ENCODE measurements at places on chromosomes 1 and 21.

GRCh38 chr1:7617826-7618225 lies 153.3 kb upstream of the VAMP3 start:
- DNase-seq = no peak

DNA sequence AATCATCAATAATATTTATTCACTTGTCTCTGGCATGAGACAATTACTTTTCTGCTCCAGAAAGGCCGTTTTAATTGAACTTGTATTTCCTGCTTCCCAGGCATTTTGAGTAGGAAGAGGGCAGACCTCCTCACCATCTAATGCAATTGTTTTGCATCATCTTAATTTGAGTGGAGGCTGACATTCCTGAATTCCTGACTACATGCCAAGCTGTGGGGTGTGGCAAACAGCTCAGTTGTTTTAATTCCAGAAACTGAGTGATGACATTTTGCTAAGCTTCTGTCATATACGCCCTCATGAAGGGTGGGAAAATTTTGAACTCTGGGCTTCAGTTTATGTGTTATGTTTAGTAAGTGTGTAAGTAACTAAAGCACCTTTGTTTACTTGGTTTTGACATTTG lies 125.4 kb upstream of the USP25 start:
- no peak for DNase-seq

GRCh38 chr1:31414980-31415370 lies 2.0 kb downstream of the SERINC2 start:
- DNase-seq = no peak

GRCh38 chr1:55359611-55360010 lies 144.4 kb upstream of the USP24 start:
- DNase-seq = no peak

DNA sequence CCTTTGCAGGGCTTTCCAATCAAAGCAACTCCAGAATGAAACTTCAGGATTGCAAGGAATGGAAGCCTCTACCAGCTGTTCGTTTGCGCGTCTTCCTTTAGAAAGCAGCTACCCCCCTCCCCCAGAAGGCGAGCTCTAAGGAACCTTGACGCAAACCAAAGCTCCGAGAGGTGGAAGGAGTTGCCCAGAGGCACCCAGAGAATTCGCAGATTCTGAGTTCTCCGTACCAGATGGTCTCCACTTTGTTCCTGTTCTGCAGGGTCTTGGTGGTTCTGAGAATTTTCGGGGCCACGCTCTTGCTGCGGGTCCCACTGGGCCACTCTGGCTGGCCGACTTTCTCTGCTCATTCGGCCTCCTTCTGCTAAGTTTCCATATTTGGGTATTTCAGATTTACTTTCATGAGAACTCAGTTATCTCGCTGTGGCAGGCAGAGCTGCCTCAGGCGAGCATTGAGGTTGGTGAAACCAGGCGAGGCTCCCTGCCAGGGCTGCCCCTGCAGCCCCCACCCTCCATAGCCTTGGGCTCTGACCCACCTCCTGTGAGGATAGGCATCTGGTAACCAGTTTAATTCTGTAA lies 801 bp downstream of the TRAF5 start:
- DNase-seq = peak; percentile 40

DNA sequence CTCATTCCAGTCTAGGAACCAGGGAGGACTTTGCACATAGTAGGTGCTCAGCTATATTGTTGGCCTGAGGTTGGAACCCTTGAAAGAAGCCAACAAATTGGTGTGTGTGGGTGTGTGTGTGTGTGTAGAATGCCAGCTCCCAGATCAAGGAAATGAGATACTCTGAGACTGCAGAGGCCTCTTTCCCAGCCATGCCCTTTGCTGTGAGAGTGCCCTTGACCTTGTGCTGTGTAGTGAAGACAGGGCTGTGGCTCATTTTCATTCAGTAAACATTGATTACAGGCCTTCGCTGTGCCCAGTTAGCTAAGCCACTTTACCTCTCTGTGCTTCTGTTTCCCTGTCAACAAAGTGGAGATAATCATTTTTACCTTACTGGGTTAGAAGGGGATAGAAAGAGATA lies 3.2 kb downstream of the CYP4B1 start:
- no peak for DNase-seq

GRCh38 chr1:178928976-178929375 lies 58.1 kb upstream of the ANGPTL1 start:
- DNase-seq = no peak

GRCh38 chr1:59012378-59012777 lies 228.5 kb upstream of the JUN start:
- no peak for DNase-seq

DNA sequence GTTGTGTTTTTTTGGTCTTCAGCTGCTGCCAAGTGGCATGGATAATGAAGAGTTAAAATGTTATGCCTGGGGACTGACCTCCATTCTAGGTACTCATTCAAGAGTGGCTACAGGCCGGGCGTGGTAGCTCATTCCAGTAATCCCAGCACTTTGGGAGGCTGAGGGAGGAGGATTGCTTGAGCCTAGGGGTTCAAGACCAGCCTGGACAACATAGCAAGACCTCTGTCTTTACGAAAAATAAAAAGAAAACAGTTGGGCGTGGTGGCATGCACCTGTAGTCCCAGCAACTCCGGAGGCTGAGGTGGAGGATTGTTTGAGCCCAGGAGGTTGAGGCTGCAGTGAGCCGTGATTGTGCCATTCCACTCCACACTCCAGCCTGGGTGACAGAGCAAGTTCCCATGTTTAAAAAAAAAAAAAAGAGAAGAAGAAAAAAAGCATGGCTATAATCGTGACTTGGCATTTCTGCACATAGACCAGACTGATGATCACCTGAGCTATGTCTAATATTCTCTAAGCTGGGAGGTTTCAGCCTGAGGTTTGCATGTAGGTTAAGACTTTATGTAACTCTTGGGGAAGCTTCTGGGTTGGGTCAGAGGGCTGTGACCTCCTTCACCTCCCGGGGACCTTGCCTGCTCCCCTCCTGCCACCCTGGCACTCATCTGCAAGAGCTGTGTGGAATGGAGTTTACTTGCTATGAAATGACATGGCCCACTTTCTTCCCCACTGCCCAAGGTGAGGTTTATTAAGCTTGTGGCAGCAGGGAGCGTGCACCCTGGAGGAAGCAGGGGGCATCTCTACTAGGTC lies 51.3 kb downstream of the DHRS3 start:
- DNase-seq = no peak

DNA sequence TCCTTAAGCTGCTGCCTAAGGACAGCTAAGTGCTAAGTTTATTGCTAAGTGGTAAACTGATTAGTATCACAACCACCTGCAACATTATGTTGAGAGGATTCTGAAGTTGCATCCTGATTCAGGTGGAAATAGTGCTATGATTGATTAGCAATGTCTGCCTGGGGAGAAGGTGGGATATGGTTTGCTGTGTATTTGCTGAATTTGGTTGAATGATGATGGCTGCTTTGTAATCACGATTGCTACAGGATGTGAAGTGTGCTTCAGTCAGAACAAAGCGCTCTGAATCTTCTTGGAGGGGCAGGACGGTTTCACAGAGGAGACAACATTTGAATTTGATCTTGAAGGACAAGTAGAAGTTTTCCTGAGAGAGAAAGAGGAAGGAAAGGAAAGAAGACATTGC lies 226.0 kb downstream of the ST6GALNAC3 start:
- DNase-seq = no peak

DNA sequence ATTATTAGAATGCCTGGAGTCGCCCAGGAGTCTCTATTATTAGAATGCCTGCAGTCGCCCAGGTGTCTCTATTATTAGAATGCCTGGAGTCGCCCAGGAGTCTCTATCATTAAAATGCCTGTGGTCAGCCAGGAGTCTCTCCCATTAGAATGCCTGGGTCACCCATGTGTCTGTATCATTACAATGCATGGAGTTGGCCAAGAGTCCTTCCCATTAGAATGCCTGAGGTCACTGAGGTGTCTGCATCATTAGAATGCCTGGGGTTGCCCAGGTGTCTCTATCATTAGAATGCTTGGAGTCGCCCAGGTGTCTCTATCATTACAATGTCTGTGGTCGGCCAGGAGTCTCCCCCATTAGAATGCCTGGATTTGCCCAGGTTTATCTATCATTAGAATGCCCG lies 66.9 kb downstream of the RNF187 start:
- no peak for DNase-seq

GRCh38 chr1:178057141-178057765 lies 36.7 kb upstream of the RASAL2 start:
- no peak for DNase-seq

GRCh38 chr1:108703939-108704338 lies 8.8 kb upstream of the FNDC7 start:
- peak; percentile 26 for DNase-seq

- DNase-seq = no peak
Measured at GRCh38 chr1:160706526-160707235, 4.9 kb downstream of the CD48 start.

- no peak for DNase-seq
Measured at GRCh38 chr1:19846338-19846737, 31.3 kb upstream of the RNF186 start.

- no peak for DNase-seq
Measured at GRCh38 chr1:230867101-230867902, 1.0 kb downstream of the C1orf198 start.

DNA sequence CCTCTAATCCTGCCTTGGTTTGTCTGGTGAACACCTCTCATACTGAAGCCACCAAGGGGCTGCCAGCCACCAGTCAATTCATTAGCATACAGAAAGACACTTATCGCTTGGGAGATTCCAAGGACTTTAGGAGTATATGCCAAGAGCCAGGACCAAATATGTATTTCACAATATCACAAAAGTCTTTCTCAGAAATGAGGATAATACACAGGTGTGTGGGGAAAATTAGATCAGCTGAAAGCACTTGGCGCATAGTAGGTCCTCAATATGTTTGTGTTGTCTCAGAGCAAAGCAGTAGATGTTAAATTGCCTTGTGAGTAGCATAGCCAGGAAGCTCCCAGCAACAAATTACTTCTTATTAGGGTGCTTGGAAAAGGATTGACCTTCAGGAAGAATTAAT lies 34.1 kb downstream of the KIRREL1 start:
- DNase-seq = no peak

- DNase-seq = no peak
Measured at GRCh38 chr1:243470502-243470901, 214.7 kb downstream of the SDCCAG8 start.

DNA sequence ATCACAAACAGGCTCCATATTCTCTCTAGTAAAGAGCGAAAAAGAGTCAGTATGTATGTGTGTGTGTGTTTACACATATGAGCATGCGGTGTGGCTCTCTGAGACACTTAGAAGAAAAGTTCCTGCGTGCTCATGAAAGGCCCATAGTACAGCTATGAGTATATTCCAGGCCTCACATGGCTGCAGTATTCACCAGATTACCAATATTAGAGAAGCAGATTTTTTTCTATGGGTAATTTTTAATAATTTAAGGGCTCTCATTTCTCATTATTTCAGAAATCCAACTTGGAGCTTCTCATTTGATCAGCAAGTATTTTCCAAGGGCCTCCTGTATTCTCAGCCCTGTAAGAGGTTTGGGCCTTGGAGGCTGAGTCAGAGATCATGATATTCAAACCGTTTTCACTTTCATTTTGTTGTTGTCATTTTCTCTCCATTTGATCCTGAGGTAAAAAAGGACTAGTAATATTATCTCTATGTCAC lies 232.9 kb upstream of the SGIP1 start:
- no peak for DNase-seq

DNA sequence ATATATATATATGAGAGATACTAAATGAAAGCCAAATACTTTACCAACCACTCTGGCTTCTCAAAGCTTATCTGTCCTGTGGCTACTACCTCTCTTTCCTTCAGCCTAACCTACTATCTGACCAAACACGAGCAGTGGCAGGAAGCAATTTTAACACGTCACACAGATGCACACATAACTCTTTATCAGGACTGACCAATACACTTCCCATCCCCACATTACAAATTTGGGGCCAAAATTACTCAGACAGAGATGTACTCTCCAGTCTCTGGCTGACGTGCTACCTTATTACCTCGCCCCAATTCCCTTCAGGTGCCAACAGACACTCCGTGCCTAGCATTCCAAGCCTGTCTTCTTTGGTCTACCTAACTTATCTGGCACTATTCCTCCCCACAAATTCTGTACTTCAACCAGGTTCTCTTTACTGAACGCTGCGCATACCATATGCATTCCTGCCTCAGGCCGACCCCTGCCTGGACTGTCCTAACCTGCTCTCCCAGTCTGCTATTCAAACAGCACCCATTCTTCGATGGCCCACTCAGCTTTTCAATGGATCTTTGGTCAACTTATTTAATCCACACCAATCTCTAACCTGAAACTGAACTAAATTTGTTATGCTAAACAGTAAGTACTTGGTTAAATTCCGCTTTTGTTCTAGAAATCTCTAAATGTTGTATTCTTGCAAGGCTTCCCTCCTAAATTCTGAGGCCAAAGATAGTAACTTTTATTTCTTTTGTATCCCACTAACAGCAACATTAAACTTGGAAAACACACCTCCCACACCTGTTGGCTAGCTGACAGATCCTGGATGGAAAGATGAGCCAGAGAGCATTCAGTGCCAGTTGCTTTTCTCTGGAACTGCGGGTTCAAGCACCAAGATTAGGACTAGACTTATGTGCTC lies 27.9 kb downstream of the RERE start:
- no peak for DNase-seq

GRCh38 chr1:173175514-173176145 lies 31.5 kb downstream of the TNFSF4 start:
- no peak for DNase-seq

DNA sequence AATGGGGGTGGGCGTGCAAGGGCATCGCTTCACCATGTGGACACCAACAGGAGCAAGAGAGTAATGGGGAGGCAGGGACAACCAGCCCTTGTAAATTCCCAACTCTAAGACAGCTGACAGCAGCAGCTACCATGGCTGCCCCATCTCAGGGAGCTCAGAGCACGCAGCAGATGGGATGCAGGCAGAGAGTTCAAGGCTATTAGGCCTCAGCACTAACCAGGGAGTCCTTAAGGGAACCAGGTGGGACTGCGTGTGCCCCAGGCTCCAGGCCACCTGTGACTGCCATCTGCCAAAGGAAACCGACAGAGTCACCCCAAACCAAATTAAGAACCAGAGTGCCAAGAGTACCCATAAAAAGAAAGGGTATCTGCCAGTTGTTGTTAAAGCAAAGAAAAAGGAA lies 33.7 kb upstream of the PRDM2 start:
- no peak for DNase-seq

DNA sequence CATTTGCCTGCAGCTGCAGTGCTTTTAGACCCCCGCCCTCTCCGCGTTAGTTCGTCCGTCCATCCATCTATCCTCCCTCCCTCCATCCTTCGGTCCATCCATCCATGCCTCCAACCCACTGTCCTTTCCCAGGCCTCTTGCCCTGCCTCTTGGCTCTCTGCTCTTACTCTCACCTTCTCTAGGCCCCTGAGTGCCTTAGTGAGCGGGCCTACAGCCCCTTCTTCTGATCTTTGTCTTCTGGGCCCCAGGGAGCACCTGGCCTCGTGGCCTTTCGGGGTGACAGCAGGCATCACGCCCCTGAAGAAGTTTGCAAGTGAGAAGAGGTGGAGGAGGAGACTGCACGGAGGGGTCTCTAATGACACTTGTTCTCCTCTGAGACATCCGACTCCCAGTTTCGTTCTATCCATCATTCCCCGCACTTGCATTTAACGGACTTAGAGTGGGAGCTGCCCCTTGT lies 842 bp downstream of the ATXN7L2 start:
- no peak for DNase-seq

All from CD4-positive, alpha-beta T cell treated with Interleukin-4 for 1 hour (primary cell).